ENCODE measurements at places on chromosomes 3 and 15.

GRCh38 chr3:84547207-84547606 is 411.6 kb upstream of the CADM2 start:
- DNase-seq = no peak

- DNase-seq = no peak
Observed at GRCh38 chr3:179266701-179267211, 15.8 kb upstream of the KCNMB3 start.

GRCh38 chr15:73647259-73648013 is 14.2 kb upstream of the NPTN start:
- DNase-seq = no peak

GRCh38 chr3:168475704-168476103 is 380.0 kb upstream of the GOLIM4 start:
- DNase-seq = no peak

GRCh38 chr3:97765336-97765735 is 778 bp downstream of the ARL6 start:
- DNase-seq = no peak

- DNase-seq = no peak
Observed at GRCh38 chr3:49900491-49901153, 3.1 kb downstream of the MST1R start.

GRCh38 chr3:12308517-12308916 is 19.6 kb downstream of the PPARG start:
- no peak for DNase-seq

GRCh38 chr15:39461536-39462130 is 119.2 kb upstream of the THBS1 start:
- no peak for DNase-seq

GRCh38 chr15:45009046-45009445 is 13.9 kb upstream of the SORD start:
- DNase-seq = no peak

- no peak for DNase-seq
Observed at GRCh38 chr15:99416191-99417188, 149.3 kb upstream of the MEF2A start.

DNA sequence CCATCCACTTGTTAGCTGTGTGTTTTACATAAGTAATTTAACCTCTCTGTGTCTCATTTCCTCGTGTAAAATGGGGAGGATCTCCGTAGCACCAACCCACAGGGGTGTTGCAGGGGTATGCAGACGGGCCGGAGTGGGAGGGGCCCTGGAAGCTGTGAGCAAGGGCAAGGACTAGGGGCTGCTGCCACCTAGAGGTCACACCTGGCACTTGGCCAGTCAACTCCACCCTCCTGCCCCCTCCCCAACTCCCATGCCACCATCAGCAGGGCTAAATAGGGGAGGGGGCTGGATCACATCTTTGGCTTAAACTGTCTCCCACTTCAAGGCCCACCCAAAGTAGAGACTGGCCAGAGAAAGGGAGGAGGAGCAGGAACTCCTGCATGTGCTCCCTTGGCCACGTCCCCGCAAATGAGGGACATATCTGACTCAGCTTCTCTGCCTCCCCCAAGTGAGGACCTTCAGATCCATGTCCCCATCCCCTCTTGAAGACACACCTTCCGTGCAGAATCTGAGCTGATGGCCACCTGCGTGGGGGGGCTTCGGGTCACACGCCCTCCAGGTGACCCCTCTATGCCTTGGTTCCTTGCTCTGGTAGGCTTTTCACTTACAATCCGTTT is 2.6 kb downstream of the CCDC9B start:
- peak; percentile 58 for DNase-seq

GRCh38 chr15:85760049-85760448 is 34.7 kb downstream of the KLHL25 start:
- DNase-seq = no peak

DNA sequence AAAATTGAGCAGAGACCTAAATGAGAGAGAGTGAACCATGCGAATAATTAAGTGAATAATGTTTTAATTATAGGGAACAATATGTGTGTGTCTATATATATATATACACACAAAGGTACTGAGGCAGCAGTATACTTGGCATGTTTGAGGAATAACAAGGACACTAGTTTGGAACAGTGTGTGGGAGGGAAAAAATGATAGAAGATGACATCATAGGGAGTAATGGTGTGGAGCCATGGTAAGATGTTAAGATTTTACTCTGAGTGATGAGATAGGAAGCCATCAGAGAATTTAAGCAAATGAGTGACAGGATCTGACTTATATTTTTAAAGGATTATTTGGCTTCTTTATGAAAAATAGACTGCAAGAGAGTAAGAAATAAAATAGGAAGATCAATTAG is 29.1 kb downstream of the DTWD1 start:
- DNase-seq = no peak

- no peak for DNase-seq
Observed at GRCh38 chr3:124939661-124940060, 5.1 kb upstream of the MUC13 start.

DNA sequence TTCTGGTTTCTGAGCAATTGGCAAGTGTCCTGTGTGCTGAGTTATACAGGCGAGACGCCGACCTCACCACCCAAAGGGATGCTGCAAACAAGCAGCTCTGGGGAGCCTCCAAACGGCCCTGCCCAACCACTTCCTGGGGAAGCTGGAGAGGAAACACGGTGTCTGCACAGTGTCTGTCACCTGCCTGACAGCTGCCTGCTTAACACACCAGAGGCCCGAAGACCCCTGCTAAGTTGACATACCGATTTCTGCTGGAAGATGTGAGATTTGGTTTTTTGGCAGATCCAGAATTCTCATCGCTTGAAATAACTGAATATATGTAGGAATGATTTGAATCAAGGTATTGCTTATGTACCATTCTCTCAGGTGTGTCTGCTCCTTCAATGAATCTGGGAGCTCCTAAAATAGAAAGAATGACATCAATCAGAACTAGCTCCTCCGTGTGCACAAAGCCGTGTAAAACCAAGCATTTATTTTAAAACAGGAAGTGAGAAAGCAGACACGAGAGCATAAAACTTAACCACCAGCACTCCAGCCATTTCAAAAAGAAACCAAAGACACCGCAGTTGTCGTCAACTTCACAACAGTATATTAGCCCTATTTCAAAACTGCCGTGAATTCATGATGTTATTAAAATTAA is 27.2 kb downstream of the LRRC2 start:
- DNase-seq = peak; percentile 80

- no peak for DNase-seq
Observed at GRCh38 chr15:77631745-77632533, 773 bp downstream of the LINGO1 start.

- no peak for DNase-seq
Observed at GRCh38 chr3:128556907-128557306, 63.9 kb upstream of the GATA2 start.

DNA sequence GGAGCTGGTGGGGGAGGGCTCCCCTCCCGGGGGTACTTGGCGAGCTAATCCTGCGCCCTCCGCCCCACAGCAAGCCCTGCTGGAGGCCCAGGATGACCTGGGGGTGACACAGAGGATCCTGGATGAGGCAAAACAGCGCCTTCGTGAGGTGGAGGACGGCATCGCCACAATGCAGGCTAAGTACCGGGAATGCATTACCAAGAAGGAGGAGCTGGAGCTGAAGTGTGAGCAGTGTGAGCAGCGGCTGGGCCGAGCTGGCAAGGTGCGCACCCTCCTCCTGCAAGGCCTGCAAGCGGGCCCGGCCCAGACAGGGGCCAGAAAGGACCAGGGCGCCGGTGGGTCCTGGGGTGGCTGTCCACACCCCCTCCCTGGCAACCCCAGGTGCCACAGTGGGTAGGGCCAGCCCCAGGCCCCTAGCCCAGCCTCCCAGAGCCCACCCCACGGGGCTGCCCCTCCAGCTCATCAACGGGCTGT is 56.5 kb downstream of the SEMA3G start:
- DNase-seq = no peak

GRCh38 chr3:11238880-11239279 is 33.3 kb upstream of the ATG7 start:
- no peak for DNase-seq

GRCh38 chr15:60819860-60820259 is 340.9 kb upstream of the ICE2 start:
- no peak for DNase-seq

DNA sequence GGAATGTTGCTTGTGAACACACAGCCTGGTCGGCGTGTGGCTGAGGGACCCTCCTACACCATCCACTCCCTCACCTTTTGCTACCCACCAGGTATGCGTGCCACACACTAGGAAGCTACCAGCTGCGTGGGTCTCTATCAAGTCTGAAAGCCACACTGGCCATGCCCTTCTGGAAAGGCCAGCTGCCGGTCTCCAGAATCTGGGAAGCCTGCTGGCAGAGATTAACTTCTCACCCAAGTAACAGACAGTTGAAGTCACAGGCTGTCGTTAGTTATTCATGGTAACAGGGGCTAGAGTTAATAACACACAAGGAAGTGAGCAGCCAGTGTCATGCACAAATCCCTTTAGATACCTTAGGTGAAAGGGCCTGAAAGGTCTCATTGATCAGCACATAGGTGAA is 48.1 kb downstream of the SUSD5 start:
- no peak for DNase-seq

- peak; percentile 19 for DNase-seq
Observed at GRCh38 chr15:84035399-84035766, 200.2 kb upstream of the GOLGA6L4 start.

DNA sequence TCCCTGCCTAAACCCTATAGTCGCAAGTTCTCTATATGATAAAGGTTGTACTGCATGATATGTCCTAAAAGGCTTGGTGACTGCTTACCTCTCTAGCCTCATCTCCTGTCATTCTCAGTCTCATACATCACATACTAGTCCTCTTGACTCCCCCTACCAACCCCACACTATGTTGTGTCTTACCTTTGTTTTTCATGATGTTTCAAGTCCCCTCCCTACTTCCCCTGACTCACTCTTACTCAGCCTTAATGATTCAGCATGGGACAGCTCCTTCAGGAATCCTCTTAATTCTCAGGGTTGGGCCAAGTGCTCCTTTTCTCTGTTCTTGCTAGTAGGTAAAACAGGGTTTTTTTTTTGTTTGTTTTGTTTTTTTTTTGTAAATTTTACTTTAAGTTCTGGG is 49.6 kb downstream of the SLMAP start:
- DNase-seq = peak; percentile 38

DNA sequence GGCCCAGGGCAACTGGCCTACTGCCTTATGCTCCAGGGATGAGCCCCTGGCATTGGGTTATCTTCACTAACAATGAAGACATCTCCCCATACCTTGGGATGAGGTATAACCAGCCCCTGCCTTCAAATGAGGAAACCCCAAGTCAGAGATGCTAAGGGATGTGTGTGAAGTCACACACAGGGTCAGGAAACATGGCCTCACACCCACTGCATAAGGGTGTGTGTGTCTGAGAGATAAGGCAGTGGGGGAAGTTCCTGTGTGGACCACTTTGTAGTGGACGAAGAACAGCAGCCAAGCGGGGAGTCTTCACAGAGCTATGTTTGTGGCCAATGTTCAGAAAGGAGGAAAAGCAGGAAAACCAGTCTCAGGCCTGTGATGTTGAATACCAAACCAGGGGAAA is 10.5 kb downstream of the ELP6 start:
- no peak for DNase-seq

GRCh38 chr3:146218880-146219866 is 31.7 kb downstream of the PLSCR4 start:
- peak; percentile 37 for DNase-seq

DNA sequence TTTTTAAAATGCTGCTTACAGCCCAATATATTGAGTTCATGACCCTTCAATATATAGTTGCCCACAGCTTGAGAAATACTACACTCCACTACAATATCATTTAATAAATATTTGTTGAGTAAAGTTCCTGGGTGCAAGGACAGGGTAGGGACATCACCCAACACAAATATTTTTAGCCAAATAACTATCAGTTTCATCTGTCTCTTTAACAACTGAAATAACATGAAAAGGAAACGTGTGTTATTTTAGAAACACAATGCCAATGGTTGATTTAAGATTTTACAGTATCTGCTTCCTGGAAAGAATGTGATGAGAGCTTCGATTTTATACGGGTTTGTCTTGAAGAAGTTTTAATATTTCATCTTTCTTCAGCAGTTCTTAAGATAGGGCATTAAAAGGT is 67.7 kb upstream of the CDV3 start:
- DNase-seq = no peak

DNA sequence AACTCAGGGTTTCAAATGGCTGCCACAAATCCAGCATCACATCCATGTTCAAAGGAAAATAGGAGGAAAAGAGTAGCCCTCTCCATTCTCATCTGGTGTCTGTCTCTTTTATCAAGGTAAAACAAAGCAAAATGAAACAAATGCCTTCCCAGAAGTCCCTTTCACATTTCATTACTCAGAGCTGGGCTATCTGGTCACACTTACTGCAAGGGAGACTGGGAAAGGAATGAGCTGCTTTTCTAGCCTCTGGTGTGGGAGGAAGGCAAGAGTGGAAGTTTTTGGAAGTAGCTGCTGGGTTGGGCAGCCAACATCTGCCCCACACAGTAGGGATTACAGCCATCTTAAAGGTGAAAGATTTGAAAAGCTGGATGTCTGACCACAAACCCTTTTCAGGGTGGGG is 51.8 kb downstream of the KLF15 start:
- DNase-seq = no peak

GRCh38 chr3:40208251-40208650 is 101.3 kb upstream of the EIF1B start:
- no peak for DNase-seq

- DNase-seq = peak; percentile 9
Observed at GRCh38 chr3:77189684-77190083, 149.8 kb downstream of the ROBO2 start.

DNA sequence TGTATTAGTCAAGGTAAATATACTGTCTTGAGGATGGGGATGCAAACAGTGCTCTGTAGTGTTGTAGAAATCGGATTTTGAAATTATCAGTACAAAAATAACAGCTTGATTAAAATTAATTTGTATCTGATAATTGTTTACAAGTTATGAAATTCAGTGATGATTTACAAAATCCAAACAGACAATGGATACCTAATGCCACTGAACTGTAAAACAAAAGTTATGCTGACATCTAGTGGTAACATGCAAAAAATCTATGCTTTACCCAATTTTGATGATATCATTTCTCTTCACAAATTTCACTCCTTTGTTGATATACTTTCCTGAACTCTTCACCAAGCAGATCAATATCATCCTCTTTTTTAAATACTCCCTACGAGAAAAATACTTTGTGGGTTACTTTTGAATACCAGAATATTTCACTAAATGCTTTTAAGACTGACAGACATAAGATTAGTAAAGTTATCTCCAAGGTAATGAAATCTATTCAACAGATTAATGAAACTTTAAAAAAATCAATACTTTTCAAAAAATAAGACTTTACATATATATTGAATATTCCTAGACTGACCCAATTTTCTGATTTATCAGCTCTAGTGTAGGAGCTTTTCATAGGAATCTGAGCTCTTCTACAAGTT is 36.0 kb downstream of the MNS1 start:
- peak; percentile 77 for DNase-seq

DNA sequence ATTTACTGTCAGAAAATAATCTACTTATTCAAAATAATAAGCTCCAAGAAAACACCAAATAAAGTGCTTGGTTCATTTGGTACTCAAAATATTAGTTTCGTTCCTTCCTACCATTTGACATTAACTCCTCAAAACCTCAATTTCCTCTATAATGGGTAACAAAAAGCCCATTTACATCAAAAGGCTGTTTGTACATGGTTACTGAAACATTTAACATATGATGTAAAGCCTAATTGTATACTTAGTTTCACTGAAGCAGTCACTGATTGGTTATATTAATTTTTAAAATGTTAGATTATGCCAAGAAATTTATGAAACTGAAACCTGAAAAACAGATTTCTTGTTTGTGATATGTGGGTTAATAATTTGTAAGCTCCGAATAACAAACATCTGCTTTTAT is 14.7 kb downstream of the XRN1 start:
- DNase-seq = no peak

All from Kasumi-1 (cell line).